Fibroblast of skin of right quadriceps (primary cell): ENCODE measurements at places on chromosomes 13 and 19.
A peak's percentile ranks its signal among the peaks of the same experiment; 100 is the strongest.

GRCh38 chr19:9835507-9835949, 410 bp downstream of the PIN1 start:
- no peak for DNase-seq

GRCh38 chr13:107025991-107026390, 458.1 kb upstream of the ARGLU1 start:
- peak; percentile 33 for DNase-seq

DNA sequence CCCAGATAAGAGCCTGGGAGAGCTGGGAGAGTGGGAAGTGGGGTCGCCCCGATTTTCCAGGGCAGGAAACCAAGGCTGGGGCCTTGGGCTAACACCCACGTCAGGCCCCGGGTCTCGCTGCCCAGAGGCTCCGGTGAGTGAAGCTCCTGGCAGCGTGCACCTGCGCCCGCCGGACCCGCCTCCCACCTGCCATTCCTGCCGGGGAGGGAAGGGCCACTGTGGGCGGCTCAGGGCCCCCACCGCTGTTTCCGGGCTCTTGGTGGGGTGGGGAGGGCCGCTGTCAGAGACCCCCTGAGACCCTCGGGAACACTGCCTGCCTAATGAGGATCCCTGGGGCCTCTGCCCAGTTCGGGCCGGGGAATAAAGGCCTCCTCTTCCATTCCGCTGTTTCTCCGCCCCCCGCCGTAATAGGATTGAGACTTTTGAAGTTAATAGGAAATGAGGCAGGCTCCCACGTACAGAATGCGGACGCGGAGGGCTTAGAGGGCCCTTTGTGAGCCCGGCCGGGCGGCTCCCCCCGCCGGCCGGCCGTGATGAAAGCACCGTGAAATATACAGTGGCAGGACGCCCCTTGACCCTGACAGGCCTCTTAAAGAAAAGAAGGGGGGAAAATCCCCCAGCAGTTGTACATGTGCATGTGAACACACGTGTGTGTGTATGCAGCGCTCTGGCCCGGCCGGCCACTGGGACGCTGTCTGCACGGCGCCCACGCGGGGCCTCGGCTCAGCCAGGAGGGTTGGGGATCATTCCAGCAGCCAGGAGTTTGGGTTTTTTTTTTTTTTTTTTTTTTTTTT, 33.2 kb downstream of the EFNA2 start:
- DNase-seq, result no peak

DNA sequence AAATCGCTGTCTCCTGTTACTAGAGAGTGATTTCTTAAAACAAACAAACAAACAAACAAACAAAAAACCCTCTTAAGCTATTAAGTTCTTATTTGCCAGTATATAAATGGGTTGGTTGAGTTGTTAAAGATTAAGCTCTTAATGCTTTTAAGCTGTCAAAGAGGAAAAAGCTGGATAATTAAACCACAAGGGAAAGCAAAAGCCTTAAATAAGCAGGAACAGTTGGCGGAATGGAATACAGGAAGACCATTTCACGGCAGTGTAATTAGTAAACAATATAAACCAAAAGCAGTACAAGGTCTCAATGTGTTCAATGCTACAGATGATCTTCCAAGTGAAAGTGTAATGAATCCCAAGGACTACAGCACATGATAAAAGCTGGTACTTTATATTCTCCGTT, 32.2 kb upstream of the GGACT start:
- DNase-seq, result no peak

DNA sequence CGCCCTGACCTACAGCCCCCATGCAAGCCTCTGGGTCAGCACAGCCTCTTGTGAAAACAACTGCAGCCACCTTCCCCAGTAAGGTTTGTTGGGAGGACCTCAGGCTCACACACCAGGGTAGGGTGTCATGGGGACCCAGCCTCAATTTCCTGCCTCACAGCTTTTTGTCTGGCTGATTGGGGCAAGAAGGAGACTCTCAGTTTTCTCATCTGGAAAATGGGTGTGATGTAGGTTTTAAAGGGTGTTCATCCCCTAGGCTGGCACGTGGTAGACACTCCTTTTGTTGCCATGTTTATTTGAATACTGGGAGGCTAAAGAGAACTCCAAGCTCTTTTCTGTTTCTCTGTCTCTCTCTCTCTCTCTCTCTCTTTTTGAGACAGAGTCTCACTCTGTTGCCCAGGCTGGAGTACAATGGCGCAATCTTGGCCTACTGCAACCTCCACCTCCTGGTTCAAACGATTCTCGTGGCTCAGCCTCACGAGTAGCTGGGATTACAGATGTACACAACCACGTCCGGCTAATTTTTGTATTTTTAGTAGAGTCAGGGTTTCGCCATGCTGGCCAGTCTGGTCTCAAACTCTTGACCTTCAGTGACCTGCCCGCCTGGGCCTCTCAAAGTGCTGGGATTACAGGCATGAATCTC, 18.2 kb upstream of the PLAUR start:
- DNase-seq, result no peak

- no peak for DNase-seq
These were observed 35.2 kb downstream of the SLC25A42 start for GRCh38 chr19:19098703-19099632.
